ENCODE measurements at places on chromosomes 6 and 20. TPM values are rescaled to one million over a fixed set of nuclear protein-coding genes. Genes with fewer than 3 reads are reported as not detected.

- no peak for DNase-seq
Measured at GRCh38 chr6:125639466-125640020, 109.9 kb upstream of the HEY2 start.

DNA sequence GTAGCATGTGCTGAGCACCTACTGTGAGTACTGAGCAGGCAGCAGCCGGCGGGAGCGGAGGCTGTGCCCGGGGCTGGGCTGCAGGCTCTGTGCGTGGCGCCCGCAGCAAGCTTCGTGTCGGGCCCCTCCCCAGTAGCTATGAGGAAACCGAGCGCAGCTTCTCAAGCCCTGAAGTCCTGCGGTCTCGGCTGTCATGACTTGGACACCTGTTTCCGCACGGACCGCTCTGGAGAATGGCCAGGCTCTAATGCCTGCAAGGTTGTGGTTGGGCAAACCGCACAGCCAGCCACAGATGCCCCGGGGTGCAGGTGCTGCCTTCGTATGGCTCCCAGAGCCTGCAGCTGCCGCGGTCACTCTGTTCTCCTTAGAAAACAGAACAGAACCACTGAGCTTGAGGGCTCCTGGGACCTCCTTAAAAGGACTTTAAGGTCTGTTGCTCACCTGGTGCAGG, 33.7 kb downstream of the PYGB start:
- DNase-seq, result no peak

DNA sequence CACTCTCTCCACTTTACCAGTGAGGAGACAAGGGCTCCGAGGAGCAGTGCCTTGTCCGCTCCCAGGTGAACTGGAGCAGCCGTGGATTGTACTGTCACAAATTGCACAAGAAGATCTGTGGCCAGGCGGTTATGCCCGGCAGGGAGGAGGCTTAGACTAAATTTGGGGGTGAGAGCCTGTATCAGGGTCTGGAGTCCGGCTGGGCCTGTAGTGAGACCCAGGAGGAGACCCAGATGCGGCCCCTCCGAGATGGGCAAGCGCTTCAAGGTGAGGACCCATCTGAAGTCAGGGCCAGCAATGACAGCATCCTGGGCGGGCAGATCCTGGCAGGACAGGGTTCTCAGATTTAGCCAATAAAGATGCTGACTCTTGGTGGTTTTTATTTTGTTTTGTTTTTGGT, 27.6 kb downstream of the BANF2 start:
- DNase-seq, result no peak

- peak; percentile 26 for DNase-seq
Measured at GRCh38 chr6:121771937-121772720, 336.7 kb downstream of the GJA1 start.

DNA sequence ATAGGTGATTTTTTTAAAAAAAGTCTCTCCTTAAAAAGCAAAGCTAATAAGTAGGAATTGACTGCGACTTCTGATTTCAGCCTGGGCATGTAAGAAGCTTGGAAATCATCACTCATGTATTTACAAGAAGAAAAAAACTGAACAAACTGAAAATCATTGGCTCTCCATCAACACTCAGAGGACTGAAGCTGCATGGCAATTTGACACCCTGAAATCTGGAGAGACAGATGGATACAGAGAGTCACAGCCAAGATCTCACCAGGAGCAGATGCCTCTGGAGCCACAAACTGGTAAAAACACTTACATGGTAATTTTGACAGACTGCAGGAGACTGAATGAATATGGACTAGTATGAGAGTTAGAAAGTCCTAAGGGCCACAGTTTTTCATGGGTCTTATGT, 191.2 kb upstream of the TCF21 start:
- no peak for DNase-seq

The OPN5 gene
- polyA plus RNA-seq, result not detected

GRCh38 chr20:45088247-45088646, 12.7 kb downstream of the KCNS1 start:
- DNase-seq, result no peak

DNA sequence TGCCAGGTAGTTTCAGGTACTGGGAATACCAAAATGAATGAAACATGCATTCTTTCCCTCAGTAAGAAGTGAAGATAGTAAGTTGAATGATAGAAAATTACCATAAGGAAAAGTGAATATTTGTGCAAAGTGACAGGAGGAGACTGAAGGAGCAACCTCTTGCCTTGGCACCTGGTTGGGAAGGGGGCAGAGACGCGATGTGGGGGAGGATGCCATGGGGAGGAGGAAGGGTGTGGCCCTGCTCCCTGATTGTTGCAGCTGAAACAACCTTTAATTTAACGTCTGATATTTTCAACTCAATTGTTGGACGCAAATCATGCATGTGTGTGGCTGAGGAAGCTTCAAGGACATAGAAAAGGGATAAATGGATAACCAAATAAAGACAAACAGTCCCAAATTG, 72.1 kb upstream of the ENPP5 start:
- DNase-seq, result no peak

- no peak for DNase-seq
Measured at GRCh38 chr20:51946586-51946985, 144.3 kb upstream of the SALL4 start.

The ISM1 gene
- polyA plus RNA-seq, result 0.31 TPM

- DNase-seq, result no peak
Measured at GRCh38 chr6:148448369-148449012, 105.9 kb downstream of the SASH1 start.

DNA sequence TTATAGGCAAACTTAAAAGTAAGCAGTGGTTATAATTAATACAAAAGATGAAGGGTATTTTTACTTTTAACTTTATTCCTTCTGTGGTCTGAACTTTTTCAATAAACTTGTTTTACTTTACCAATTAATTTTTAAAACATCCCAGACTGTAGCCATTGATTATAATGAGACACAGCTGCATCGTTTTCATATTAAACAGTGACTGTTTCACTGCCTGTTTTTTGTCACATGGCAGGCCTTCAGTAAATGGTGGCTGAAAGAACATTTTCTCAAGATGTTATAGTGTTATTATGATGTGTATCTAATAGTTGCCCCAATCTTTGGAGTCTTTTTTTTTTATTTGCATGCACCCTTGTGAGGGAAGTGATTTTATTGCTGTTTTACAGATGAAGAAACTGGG, 95.1 kb downstream of the PLCB4 start:
- no peak for DNase-seq

- DNase-seq, result no peak
Measured at GRCh38 chr6:145818796-145819195, 4.2 kb upstream of the FBXO30 start.

GRCh38 chr20:50050660-50051308, 62.2 kb downstream of the UBE2V1 start:
- DNase-seq, result no peak

The KIF25 gene
- polyA plus RNA-seq, result 0.33 TPM

The EPPIN gene
- not detected for polyA plus RNA-seq

- DNase-seq, result peak; percentile 24
Measured at GRCh38 chr6:167734662-167735083, 92.0 kb upstream of the AFDN start.

DNA sequence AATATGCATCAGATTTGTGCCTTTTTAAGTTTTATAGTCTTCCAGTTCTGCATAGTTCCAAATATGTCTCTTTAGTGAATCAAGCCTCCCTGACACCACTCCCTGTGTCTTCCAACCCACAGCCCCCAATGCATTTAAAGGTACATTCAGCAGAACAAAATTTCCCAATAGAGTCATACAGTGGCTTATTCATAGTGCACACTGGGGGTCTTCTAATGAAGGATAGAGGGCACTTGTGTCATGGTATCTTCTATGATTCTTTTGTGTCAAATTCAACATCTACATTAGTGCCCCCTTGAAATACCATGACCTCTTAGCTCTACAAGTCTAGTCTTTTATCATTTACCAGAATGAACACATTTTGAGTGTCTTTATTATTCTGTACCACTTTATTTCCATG, 33.8 kb downstream of the FLRT3 start:
- DNase-seq, result no peak

DNA sequence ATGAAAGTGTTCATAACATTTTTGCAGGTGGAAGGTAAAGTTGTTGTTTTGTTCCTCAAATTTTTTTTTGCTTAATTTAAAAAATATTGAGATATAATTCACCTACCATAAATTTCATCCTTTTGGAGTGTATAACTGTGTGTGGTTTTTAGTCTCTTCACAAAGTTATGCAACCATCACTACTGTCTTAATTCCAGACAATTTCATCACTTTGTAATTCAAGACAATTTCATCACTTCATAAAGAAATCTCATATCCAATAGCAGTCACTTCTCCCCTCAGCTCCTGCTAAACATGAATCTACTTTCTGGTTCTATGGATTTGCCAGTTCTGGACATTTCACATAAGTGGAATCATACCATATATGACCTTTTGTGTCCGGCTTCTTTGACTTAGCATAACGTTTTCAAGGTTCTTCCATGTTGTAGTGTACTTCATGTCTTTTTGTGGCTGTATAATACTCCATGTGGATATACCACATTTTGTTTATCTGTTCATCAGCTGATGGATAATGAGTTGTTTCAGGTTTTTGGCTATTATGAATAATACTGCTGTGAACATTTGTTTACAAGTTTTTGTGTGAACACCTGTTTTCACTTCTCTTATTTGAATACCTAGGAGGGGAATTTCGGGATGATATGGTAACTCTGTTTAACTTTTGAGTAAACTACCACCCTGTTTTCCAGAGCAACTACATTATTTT, 18.8 kb downstream of the ZFAND3 start:
- DNase-seq, result no peak

GRCh38 chr6:4153514-4153985, 18.2 kb upstream of the ECI2 start:
- DNase-seq, result no peak

DNA sequence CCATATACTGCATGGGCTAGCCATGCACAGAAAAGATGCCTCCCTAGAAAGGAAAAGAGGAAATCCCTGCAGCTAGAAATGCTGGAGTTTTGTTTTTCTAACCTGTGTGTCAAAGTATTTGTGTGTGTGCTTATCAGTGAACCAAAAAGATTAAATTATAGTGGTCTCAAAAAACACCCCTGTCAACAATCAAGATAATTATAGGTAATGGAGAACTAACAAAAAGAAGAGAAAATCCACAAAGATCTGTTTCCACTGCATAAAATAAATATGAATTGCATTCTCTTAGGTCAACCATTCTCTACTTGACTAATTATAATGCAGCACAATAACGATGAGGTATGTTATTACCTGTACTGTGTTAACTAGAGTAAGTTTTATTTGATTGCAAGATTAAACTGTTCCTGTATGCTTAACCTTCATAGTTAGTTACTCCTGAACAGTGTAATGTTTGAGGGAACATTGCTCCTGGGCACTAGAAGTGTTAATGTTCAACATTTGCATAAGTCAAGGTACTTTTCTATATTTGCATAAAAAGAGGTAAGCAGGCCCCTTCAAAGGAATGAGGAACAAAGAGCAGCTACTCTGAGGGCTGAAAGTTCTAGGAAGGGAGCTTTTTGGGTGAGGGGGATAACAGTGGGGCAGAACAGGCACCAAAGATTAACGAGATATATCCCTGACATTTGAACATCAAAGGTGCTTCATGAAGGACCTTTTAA, 212.1 kb downstream of the BTBD9 start:
- no peak for DNase-seq

- peak; percentile 82 for DNase-seq
Measured at GRCh38 chr6:17393892-17394631, 667 bp downstream of the CAP2 start.

DNA sequence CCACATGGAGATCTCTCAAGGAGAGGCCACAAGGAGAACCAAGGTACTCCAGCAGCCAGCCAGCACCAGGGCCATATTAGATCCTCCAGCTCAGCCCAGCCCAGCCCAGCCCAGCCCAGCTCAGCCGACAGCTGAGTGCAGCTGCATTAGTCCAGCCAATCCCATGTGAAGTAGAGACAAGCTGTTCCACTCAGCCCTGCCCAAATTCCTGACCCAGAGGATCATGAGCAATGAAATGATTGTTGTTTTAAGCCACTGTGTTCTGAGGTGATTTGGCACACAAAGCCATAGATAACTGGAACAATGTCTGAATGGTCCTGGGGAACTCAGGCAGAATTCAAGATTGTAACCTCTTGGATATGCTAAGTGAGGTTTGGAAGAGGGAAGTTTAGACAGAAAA, 59.5 kb upstream of the BMP2 start:
- peak; percentile 85 for DNase-seq

Data from stomach (tissue), 19 donors.